Heart right ventricle (tissue), 16 donors: ENCODE measurements at places on chromosomes 2 and 18. TPM values are rescaled to one million over a fixed set of nuclear protein-coding genes. Genes with fewer than 3 reads are reported as not detected.

GRCh38 chr2:23375448-23375847, 9.5 kb upstream of the KLHL29 start:
- DNase-seq = no peak

GRCh38 chr2:121705390-121705789, 31.3 kb downstream of the NIFK start:
- no peak for DNase-seq

DNA sequence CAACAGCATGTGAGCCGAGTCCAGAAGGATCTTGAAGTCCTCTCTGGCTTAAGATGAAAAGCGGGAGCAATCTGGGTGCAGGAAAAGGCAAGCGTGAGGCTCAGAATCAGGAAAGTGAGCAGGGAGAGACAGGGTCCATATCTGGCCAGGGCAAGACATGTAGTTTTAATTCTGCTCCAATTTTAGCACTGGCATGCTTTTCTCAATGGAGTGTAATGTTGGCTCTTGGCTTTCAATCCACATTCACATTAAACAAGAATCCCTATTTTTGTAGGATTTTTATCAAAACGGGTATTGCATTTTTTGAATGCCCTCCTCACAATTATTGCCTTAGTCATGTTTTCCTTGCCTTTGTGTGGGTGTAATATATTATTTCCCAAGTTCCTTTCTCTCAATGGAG, 6.0 kb downstream of the SPATA3 start:
- no peak for DNase-seq

GRCh38 chr2:202387608-202388342, 11.6 kb downstream of the BMPR2 start:
- no peak for DNase-seq

- no peak for DNase-seq
Measured at GRCh38 chr2:74107071-74107470, 40.6 kb downstream of the BOLA3 start.

Gene INHBB
- 9.2 TPM for total RNA-seq

Gene PROC
- total RNA-seq = not detected

Gene UNC50
- 28.0 TPM for total RNA-seq

Gene C2orf66
- not detected for total RNA-seq
